Activated T-cell treated with anti-CD3 and anti-CD28 coated beads for 24 hours (primary cell): ENCODE measurements at places on chromosomes 7 and 10.

- DNase-seq, result no peak
Observed at GRCh38 chr7:75702515-75702914, 36.2 kb downstream of the HIP1 start.

- no peak for DNase-seq
Observed at GRCh38 chr10:79224263-79224949, 122.9 kb upstream of the PPIF start.

GRCh38 chr10:782751-783648, 93.5 kb upstream of the DIP2C start:
- DNase-seq, result no peak

DNA sequence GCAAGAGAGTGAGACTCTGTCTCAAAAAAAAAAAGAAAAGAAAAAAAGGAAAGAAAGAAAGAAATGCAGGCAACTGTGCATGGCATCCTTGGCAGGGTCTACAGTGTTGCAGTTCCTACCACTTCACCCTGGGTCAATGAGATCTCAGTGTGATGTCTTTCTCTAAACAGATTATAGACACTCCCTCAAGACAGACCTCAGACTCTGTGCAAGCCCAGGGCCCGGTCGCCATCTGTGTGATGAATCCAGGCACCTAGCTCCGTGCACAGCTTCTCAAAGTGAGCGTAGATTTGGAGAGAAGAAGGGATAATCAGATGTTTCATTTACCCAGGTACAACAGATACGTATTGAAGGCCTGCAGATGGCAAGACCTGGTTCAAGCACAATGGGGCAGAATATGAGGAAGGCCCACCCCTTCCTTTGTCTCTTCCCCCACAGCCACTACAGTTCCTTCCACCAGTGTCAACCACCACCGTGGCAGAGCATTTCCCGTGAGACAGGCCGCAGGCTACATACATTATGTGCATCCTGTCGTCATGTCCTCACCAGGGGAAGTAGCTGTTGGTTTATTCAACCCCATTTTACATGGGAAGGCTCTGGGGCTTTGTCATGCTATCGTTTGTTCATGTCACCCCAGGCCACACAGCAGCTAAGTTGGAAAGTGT, 471.7 kb upstream of the GALNT17 start:
- no peak for DNase-seq

GRCh38 chr10:62093863-62094291, 174.8 kb downstream of the RTKN2 start:
- no peak for DNase-seq
